ENCODE measurements at places on chromosomes 6 and 20. TPM values are rescaled to one million over a fixed set of nuclear protein-coding genes. Genes with fewer than 3 reads are reported as not detected.
A peak's percentile ranks its signal among the peaks of the same experiment; 100 is the strongest.

DNA sequence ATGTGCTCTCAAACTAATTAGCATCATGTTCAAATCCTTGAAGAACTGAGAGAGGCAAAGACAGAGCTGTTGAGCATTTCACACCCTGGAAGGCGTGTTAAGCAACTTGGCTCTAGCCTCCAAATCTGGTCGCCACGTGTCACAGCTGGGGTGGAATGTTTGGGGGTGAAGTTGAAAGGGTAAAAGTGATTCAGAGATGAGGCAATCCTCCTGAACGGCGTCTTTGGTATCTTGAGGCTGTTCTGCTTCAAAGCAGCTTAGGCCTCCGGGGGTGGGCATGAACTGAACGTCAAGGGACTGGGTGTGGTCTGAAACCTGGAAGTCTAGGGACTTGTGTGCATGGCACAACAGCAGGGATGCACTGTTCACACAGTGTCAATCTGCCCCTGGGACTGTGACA, 62.3 kb downstream of the TRAM2 start:
- DNase-seq, result peak; percentile 78

GRCh38 chr6:105484238-105485161, 81.6 kb upstream of the PREP start:
- DNase-seq, result peak; percentile 64

DNA sequence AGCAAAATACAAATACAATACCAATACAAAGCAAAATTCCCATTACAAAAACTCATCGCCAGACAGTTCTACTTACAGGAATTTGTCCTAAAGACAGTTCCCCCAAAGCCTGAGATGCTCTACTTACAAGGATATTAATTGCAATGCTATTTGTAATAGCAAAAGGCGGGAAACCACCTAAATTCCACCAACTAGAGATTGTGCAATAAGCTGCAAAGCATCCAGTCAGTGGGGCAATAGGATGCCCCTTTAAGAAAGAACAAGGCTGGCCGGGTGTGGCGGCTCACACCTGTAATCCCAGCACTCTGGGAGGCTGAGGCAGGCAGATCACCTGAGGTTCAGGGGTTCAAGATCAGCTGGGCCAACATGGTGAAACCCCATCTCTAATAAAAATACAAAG, 39.1 kb downstream of the FAM209B start:
- no peak for DNase-seq

Gene RBM12
- 29.9 TPM for total RNA-seq

Gene MUC22
- total RNA-seq, result not detected
